ENCODE measurements at places on chromosomes 1 and 21. TPM values are rescaled to one million over a fixed set of nuclear protein-coding genes. Genes with fewer than 3 reads are reported as not detected.

DNA sequence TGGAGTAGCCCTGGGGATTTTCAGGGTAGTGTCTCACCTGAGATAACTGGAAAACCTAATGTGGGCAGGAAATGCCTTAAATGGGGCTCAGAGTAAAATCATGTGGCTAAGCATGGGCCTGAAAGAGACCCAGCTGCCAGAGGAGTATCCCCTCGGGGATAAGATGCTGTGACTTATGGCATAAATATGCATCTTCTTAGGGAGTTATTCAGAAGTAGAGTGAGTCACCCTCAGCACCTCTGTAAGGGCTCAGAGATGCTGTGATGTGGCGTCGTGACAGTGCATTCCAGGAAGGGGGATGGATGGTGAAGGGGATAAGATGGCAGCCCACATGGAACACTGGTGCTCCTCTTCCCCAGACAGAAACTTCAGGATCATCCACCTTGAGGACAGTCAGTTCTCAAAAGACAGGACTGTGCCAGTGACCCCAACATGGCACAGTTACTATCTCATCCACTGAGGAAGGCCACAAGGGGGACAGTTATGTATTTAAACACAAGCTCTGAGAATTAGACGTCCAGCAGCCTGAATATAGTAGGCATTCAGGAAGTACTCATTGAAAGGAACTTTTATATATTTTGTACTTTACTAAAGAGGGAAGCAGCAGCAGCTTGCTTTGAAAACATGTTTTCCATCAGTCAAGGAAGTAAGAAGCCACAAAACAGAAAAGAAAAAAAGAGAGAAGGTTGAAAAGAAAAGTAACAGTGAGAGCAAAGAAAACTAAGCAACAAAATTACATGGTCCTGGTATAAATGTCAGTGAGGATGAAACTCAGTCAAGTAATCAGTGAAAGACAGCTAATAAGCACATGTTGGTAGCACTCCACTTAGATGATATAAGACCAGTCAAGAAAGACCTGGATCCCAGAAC lies 8.3 kb downstream of the IL24 start:
- H3K4me1 ChIP-seq, result peaks cover 4% of the 10 kb centered on the region
- no peak for DNase-seq
- H3K27me3 ChIP-seq, result peaks cover 78% of the 10 kb centered on the region
- H3K36me3 ChIP-seq, result no peaks in the 10 kb centered on the region
- no peak overlapping the region for H3K27ac ChIP-seq
- no peak overlapping the region for H3K4me3 ChIP-seq

The PRDM16 gene
- 69.1 TPM for total RNA-seq

The LCE6A gene
- total RNA-seq, result not detected

The RWDD3 gene
- total RNA-seq, result 32.2 TPM

The TNNI3K gene
- not detected for total RNA-seq

DNA sequence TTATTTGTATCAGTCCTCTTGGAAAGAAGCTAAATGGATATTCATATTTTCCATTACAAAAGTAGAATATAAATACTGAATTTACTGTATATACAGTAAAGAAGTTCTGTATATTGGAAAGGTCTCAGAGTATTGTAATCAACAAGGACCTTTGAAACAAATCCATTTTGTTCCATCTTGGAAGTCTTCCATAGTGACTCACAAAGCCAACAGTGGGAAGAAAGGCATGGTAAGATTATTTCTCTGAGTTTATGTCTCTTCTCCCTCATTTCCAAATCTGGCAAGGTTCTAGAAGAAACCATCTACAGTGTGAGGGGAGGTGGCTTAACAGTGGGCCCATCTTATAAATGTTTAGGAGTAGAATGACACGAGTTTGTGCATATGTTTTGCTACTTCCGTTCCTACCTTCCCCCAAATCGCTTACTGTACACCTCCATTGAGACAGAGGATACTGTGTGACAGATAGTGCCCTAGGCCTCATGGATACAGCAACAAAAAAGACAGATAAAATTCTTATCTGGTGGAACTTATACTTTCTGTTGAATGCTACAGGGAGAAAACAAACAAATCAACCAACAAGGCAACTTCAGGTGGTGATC lies 22.1 kb upstream of the SSX2IP start:
- no peak for DNase-seq
- peaks cover 3% of the 10 kb centered on the region for H3K4me1 ChIP-seq
- H3K4me3 ChIP-seq, result no peak overlapping the region
- no peak overlapping the region for H3K27ac ChIP-seq
- no peaks in the 10 kb centered on the region for H3K27me3 ChIP-seq

The RHBDL2 gene
- total RNA-seq, result not detected

DNA sequence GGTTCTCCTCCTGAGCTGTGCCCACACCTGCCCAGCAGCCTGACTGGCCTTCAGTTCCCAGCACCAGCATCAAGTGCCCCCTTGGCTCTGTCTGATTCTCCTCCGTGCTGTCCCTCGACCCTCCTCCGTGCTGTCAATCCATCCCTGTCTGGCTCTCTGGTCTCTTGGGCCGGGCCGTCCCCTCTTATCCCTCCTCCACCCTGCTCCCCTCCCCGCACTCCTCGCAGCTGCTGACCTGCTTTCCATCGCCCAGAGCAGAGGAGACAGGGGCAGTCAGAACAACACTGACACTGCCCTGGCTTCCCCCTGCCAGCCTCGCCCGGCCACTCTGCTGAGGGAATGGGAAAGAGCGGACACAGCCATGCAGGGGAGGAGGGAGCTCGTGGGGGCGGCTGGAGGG lies 267.4 kb downstream of the CAMTA1 start:
- H3K4me3 ChIP-seq, result no peak overlapping the region
- no peak for DNase-seq
- peaks cover 37% of the 10 kb centered on the region for H3K27me3 ChIP-seq
- H3K36me3 ChIP-seq, result no peaks in the 10 kb centered on the region
- no peaks in the 10 kb centered on the region for H3K4me1 ChIP-seq
- H3K27ac ChIP-seq, result peak overlapping the region; percentile 46

The ATP1A2 gene
- 0.11 TPM for total RNA-seq

DNA sequence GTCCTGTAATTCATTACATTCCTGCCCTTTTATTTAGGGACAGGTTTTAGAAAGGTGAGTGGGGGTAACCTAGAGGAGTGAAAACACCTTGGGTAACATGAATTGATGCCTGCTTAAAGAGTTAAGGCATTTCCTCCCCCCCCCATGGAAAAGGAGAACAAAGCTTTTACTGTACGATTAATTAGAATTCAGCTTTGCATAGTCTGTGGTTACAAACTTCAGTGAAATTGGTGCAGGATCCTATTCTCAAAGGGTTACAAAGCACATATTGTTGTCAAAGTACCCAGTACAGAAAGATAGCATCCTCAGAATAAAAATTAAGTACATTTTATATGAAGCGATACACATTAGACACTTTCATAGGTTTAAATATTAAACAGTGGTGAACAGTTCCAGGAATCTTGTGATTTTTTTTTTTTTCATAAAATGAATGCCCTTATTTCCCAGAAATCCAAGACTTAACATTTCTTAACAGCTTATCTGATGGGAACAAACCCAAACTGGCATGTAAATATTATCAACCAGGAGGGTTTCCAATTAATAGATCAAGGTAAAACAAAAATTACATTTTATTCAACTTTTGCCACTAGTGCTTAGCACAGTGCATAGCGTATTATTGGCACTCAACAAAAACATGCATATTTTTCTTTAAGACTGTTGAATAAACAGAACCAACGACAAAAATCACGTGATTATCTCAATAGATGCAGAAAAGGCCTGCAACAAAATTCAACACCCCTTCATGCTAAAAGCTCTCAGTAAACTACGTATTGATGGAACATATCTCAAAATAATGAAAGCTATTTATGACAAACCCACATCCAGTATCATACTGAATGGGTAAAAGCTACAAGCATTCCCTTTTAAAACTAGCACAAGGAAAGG lies 172.7 kb downstream of the PDE4B start:
- peaks cover 2% of the 10 kb centered on the region for H3K27me3 ChIP-seq
- no peak overlapping the region for H3K27ac ChIP-seq
- H3K4me3 ChIP-seq, result no peak overlapping the region
- no peaks in the 10 kb centered on the region for H3K36me3 ChIP-seq
- peaks cover 1% of the 10 kb centered on the region for H3K4me1 ChIP-seq

The EXTL1 gene
- 3.6 TPM for total RNA-seq

The RASSF5 gene
- total RNA-seq, result 7.0 TPM

GRCh38 chr1:160315359-160315758 lies 27.7 kb downstream of the COPA start:
- H3K27me3 ChIP-seq, result no peaks in the 10 kb centered on the region
- peak overlapping the region; percentile 89 for H3K27ac ChIP-seq
- DNase-seq, result no peak
- H3K36me3 ChIP-seq, result peaks cover 68% of the 10 kb centered on the region
- no peak overlapping the region for H3K4me3 ChIP-seq

GRCh38 chr1:193593147-193593885 lies 406.9 kb upstream of the B3GALT2 start:
- no peak overlapping the region for H3K27ac ChIP-seq
- no peak for DNase-seq
- peaks cover 18% of the 10 kb centered on the region for H3K27me3 ChIP-seq
- H3K4me1 ChIP-seq, result peaks cover 4% of the 10 kb centered on the region
- H3K36me3 ChIP-seq, result no peaks in the 10 kb centered on the region
- no peak overlapping the region for H3K4me3 ChIP-seq

The L1TD1 gene
- total RNA-seq, result 2.7 TPM

GRCh38 chr1:28915031-28915895 lies 894 bp downstream of the EPB41 start:
- no peaks in the 10 kb centered on the region for H3K27me3 ChIP-seq
- no peak for DNase-seq
- H3K27ac ChIP-seq, result peak overlapping the region; percentile 99
- peaks cover 23% of the 10 kb centered on the region for H3K4me1 ChIP-seq

- H3K36me3 ChIP-seq, result no peaks in the 10 kb centered on the region
- peaks cover 4% of the 10 kb centered on the region for H3K27me3 ChIP-seq
- H3K4me3 ChIP-seq, result no peak overlapping the region
- no peak overlapping the region for H3K27ac ChIP-seq
Measured at GRCh38 chr1:200724064-200724463, 14.6 kb upstream of the CAMSAP2 start.

DNA sequence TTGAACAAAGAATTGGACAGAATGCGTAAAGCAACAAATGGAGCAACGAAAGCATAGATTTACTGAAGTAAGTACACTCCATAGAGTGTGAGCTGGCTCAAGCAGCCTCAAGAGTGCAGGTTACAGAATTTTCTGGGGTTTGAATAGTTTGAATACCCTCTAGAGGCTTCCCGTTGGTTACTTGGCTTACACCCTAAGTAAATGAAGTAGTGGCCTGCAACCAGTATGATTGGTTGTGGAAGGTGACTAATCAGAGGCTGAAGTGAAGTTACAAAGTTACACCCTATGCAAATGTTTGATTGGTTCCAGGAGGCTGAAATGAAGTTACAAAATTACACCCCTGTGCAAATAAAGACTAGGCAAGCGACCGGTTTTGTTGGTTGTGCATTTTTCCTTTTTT lies 10.9 kb downstream of the TCEANC2 start:
- H3K27me3 ChIP-seq, result no peaks in the 10 kb centered on the region
- H3K4me1 ChIP-seq, result no peaks in the 10 kb centered on the region
- no peak for DNase-seq

The CTSK gene
- total RNA-seq, result 7.4 TPM

The VASH2 gene
- 15.8 TPM for total RNA-seq
